ENCODE measurements at places on chromosomes 7 and 10.
A peak's percentile ranks its signal among the peaks of the same experiment; 100 is the strongest.

GRCh38 chr7:149719050-149719899 is 54.1 kb downstream of the ZNF467 start:
- DNase-seq, result no peak

DNA sequence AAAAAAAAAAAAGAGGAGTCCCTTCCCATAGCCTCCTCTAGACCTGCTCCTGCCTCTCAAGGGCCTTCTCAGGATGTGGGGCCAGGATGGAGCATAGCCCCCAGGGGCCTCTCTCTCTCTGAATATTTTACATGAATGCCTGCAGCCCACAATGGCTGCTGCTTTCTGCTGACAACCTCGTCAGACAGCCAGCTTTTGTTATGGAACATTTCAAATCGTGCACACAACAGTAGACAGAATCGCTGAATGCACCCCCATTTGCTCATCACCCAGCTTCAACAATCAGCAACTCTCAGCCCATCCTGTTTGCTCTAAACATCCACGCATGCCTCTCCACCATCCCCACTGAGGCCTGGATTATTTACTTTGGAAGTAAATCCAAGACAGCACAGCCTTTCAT is 5.4 kb downstream of the PLAC9 start:
- no peak for DNase-seq

- no peak for DNase-seq
Measured at GRCh38 chr7:99631295-99632109, 14.8 kb downstream of the ZSCAN25 start.

DNA sequence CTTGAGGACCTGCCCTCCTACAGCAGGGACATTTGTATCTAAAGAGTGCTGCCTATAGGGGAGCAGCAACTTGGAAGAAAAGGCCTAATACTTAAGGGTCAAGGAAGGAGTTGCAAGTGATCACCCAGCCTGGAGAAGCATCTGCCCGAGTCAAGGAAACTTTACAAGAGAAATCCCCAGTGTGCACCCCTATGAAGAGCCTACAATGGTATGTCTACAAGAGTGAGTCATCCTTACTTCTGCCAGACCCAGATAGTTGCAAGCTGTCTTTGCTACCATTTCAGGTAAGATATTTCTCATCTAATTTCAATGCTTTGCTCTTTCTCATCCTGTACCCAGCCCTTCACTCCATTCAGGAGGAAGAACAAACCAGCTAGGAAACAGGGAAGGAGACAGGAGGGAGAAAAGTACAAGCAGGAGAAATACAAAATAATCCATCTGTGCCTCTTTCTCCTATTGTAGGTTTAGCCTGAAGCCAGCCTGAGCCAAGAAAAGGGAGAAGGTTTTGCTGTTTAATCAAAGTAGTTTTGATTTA is 34.4 kb upstream of the AGR3 start:
- no peak for DNase-seq

- no peak for DNase-seq
Measured at GRCh38 chr10:113316506-113316905, 236.3 kb upstream of the HABP2 start.

DNA sequence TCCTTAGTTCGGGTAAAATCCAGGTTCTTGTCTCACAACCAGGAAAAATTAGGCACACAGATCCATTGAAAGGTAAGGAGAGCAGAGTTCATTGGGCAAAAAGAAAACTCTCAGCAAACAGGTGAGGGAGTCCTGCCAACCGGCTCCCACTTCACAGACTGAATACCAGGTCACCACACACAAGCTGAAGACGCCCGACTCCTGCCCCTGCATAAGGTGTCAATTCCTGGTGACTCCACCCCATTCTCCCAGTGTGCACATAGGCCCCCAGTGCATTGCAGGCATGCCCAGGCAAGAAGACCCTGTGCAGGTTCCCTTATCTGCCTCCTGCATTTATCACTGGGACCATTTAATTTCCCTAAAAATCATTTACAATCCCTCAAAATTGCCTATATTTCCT is 354.6 kb downstream of the LRRTM3 start:
- no peak for DNase-seq

DNA sequence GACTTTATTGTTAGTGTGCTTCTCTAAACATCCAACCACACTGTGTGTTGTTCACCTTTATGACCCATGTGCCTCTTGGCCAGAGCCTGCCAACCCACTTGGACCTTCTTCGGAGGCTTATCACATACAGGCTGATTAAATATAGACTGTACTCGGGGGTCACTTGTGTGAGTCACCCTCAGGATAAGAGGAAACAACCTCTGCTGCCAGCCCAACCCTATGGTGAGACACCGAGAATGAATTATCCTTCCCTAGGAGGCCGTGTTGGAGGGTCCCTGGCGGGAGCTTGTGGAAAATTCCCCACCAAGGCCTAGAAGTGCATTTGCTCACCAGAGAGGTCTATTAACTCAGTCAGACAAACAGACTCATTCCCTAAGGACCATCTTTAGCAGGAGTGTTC is 63.0 kb downstream of the FAS start:
- DNase-seq, result no peak

- DNase-seq, result no peak
Measured at GRCh38 chr7:157010588-157011332, at the start of gene MNX1. MNX1 (minus strand) TSS chr7:157010663; CDS start chr7:157010350, 313 bp downstream.

DNA sequence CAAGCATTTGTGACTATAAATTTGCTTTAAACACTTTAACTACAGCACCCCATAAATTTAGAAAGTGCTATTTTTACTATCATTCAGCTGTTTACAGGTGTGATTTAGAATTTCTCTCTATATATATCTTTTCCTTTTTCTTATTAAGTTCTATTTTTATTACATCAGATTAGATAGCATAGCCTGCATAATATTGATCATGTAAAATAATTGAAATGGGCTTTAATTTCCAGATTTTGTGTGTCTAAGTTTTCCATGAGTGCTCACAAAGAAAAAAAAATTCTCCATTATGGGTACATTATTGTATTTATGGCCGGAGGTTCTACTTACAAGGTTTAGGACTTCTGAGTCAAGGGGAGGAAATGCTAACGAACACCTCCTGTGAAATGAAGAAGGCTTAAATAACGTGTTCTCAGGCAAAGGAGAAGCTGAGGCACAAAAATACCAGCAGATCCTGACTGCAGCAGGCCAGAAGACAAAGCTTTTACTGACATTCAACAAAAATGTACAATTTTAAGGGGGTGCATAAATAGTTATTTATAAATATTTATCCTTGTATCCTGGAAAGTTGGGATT is 114.2 kb downstream of the RNF133 start:
- no peak for DNase-seq

DNA sequence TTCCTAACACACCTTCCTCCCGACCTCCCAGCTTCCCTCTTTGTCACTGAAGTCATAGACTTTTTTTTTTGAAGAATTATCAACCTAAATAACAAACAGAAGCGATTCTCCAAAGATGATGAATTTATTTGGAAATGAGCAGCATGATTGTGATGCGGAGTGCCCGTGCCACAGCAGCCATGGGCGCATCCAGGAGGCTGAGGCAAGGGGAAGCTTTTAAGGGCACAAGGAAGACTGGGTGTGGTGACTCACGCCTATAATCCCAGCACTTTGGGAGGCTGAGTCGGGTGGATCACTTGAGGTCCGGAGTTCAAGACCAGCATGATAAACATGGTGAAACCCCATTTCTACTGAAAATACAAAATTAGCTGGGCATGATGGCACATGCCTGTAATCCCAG is 16.2 kb upstream of the GIMAP8 start:
- no peak for DNase-seq

GRCh38 chr7:102810916-102811315 is 62.1 kb downstream of the FAM185A start:
- DNase-seq, result no peak

DNA sequence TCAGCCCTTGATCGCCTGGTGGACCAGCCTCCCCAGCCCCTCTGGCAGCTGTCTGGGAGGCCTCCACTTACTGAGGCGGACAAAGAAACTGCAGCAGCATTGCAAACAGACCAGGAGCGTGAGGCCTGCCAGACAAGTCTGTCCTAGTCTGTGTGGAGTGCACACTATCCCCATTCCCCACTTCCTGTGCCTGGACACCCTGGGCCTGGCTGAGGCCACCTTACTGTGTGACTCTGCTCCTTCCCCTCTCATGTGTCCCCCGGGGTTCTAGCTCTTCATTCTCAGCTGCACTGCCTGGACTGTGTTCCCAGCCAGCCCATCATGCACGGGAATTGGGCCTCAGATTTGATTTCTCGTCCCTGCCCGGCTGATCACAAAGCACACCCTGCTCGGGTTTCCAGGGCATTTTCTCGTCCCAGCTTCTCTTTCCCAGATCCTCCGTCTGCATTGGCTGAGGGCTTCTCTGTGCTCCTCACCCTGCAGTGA is 16.7 kb upstream of the C10orf90 start:
- no peak for DNase-seq

DNA sequence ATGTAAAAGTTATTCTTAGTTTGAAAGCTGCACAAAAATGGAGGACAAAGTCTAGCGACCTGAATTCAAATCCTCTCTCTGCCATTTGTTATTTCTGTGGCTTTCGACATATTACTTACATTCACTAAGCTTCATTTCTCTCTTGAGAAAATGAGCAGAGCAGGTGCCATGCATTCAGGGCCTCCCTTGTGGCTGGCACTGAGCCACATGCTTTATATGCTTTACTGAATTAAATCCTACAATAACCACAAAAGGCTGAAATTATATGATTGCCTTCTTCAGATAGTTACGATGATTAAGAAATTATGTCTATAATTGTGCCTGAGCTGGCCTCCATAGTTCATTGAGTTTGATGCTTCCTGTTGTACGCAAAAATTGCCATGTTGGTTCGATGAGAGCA is 98.7 kb downstream of the NPSR1 start:
- no peak for DNase-seq

DNA sequence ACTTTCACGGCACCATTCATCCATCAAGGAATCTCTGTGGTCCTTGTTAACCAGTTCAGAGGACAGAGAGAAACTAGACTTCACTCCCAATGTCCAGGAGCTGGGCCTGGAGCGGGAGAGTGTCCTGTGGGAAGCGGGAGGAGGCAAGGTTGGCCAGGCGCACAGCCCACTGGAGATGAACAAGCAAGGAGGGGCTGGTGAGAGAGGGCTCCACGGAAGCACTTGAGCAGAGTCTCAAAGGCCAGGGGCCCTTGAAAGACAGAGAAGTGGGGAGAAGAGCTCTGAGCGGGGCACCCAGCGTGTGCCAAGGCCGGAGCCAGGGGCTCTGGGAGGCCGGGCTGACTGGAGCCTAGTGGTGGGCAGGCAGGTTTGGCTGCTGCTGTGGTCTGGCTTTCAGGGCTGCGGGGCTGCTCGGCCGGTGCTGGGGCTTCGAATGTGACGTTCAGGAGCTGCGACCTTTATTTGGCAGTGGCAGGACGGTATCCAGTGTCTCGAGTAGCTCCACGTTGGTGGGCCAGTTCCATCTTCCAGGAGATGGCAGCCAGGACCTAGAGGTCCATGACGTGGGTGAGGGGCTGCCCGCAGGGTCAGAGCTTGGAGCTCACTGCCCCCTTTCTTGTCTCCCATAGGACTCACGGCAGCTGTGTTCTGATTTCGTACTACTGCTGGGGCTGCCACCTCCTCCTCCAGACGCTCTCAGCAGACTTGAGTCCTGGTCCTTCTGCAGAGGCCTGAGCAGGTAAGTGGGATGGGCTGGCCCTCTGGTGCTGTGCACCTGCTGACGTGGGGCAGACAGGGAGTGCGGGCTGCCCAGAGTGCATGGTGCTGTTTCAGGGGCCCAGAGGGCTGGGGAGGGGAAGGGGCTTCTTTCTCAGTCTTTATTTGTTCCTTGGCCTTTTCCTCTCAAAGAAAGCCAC is 49.8 kb downstream of the ZMIZ1 start:
- no peak for DNase-seq

GRCh38 chr10:116748041-116748440 is 5.7 kb upstream of the HSPA12A start:
- DNase-seq, result no peak

DNA sequence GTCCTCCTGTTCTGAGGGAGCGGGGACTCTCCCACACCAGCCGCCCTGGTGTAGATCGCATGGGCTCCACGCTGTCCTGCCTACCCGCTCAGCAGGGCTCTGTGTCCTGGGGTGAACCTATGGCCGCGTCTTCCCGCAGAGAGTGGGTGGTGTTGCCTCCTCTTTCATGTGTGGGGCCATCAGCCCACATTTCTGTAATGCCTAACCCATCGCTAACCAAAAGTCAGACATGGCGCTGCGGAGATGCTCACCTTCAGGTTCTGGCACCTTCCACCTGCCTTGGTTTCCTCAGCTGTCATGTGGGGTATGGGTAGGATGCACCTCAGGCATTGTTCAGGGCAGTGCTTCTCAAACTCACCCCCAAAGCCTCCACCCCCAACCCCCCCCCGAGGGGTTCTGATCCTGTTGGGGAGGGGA is 50.5 kb upstream of the CAMK2B start:
- no peak for DNase-seq

GRCh38 chr10:122450353-122450990 is 4.0 kb upstream of the ARMS2 start:
- no peak for DNase-seq

DNA sequence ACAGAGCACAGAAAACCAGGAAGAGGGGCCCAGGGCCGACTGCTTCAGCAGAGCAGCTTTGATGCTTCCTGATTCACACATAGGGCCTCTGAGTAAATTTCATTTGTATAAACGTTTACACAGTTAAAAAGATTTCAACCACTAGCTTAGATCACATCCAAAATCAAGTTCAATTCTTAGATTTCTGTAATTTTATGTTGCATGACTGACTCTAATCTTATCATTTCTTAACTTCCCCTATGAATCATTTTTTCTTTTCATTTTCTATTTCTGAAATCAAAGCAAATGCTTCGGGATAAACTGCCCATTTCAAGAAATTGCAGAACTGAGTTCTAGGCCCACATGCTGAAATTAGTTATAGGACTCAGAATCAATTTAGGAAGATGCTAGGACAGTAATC is 224.7 kb downstream of the INHBA start:
- no peak for DNase-seq

- DNase-seq, result peak; percentile 38
Measured at GRCh38 chr10:44995581-44995913, 5.2 kb upstream of the ZNF22 start.

All from GF-D8 (cell line).